Activated CD4-positive, alpha-beta T cell treated with anti-CD3 and anti-CD28 coated beads, Interleukin-2, amount 50 U/mL, for 24 hours (primary cell): ENCODE measurements at places on chromosomes 5 and 9.

DNA sequence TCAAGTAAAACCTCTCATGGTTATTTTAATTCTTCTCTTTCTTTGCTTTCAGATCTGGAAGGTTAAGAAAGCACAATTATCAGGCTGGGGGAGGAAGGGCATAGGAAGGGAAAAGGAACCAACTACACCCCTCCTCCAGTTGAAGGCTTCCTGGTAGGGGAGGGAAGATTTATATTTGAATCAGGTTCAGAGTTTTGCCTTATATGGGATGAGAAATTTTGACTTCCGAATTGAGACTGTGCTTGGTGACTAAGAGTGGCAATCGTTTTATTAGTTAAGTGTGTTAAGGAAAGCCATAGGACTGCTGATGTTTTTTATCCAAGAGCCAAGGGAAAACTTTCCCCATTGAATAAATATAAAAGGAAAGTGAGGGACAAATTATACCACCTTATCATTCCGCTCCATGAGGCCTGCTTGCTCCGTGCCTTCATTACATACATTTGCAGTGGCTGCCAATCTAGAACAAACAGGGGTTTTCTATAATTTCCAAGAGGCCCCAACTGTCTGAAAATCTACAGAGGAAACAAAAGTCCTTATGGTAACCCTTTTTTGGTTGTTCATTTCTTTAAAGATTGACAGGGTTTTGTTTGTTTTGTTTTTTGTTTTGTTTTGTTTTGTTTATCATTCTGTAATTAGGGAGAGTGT lies 115.7 kb upstream of the EPB41L4A start:
- DNase-seq, result no peak

- no peak for DNase-seq
Measured at GRCh38 chr5:61232490-61233050, 70.3 kb upstream of the SMIM15 start.

DNA sequence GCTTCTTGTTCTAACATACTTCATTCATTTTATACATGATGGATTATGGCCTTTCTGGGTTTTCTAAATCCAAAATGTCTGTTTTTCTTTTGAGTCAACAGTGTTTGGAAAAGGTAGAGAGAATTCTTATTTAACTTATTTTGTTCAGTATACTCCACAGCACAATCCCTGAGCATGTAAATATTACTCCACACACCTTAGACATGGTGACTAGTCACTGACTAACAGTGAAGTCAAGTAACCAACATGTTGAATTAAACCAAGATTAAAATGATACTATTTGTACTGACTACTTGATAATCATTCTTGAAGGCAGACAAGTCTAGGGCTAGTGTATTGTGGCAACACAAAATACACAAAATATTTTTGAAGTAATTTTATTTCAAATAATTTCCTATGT lies 55.0 kb downstream of the HAPLN1 start:
- no peak for DNase-seq

DNA sequence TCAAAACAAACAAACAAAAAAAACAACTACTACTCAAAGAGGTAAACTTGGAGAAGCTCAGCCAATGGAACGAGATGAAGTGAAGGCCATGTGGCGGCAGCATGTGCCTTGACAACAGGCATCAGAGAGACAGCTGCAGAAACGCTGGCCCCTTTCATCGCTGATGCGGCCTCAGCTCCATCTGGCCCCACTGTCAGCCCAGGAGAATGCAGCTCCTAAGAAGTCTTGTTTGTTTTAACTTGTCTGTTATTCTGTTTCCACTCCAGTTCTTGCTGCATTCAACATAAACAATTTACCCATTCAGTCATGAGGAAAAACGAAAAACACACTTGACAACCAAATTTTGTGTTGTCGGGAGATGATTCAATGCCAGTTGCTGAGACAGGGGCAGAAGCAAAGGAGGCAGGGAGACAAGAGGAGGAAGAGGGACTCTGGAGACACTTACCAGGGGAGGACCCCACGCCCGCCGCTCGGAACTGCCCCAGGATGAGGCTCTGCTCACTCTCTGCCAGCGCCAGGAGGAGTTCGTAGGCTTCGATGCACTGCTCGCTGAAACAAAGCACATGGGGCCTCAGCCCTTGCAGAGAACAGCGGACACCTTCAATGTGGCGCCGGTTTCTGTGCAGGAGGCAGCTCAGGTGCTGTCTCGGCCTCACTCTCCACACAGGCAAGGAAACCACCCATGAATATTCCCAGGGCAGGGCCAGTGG lies 91.2 kb downstream of the DCP2 start:
- DNase-seq, result no peak

DNA sequence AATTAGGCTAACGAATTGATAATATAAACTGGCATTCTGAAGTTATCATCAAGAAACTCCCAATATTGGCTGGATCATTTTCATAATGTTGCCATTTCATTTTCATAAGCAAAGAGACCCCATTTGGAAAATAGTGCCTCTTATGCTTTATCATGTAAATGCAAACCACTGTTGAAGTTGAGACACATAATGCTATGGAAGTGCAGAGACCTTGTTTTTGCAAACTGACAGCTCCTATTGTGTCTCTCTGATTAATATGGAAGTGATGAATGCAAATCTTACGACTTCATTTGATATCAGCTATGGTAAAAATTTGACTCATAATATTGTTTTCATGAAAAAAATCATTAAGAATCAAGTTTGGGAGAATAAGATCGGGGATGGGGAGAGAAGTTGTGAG lies 25.3 kb upstream of the ZNF608 start:
- DNase-seq, result no peak

DNA sequence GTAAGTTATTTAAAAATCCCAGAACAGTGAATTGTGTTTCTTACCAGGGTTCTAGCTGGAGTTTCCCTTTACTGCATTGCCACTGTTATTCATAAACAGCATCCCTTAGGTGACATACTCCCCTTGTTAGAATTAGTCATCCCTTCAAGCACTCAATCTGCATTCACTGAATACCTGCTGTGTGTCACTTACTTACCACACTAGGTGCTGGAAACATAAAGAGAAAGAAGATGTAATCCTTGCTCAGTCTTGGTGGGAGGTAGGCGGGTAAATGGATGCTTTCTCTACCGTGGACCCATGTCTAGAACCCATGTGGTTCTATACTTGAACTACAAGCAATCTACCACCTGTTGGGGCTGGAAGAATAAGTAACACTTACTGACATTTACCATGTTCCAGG lies 371.6 kb downstream of the KDM4C start:
- no peak for DNase-seq

DNA sequence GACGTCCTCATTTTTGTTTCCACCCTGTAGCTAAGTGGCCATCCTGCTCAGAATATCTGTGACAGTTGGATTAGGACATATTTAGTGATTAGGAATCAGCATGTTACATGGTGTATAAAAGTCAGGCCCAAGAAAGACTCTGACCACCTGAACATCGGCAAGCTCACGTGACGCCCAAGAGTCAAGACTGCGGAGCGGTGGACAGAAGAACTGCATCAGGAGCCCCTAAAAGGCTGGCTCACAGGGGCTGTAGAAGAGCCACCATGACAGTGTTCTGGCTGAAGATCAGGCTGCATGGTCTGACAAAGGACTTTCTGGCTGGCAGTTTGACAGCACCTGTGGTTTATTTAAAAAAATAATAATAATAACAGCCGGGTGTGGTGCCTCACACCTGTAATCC lies 185.3 kb downstream of the AUH start:
- no peak for DNase-seq

- no peak for DNase-seq
Measured at GRCh38 chr5:163807781-163808180, 302.4 kb downstream of the MAT2B start.

- DNase-seq, result no peak
Measured at GRCh38 chr9:75962013-75962661, 71.7 kb downstream of the PCSK5 start.

GRCh38 chr9:14868772-14869583 lies 41.2 kb downstream of the FREM1 start:
- no peak for DNase-seq

- peak; percentile 33 for DNase-seq
Measured at GRCh38 chr9:113581865-113582697, 118.6 kb downstream of the RGS3 start.
